ENCODE measurements at places on chromosomes 1 and 21. TPM values are rescaled to one million over a fixed set of nuclear protein-coding genes. Genes with fewer than 3 reads are reported as not detected.

The KANK4 gene
- under 0.01 TPM for total RNA-seq

The FLG2 gene
- not detected for total RNA-seq

The SLC35F3 gene
- not detected for total RNA-seq

The C1orf210 gene
- not detected for total RNA-seq

The ANKRD35 gene
- 1.4 TPM for total RNA-seq

The NHLH1 gene
- under 0.01 TPM for total RNA-seq

The SELENBP1 gene
- 28.3 TPM for total RNA-seq

The ZNF496 gene
- total RNA-seq: 29.3 TPM

The TEDDM1 gene
- not detected for total RNA-seq

The CFAP141 gene
- total RNA-seq: not detected

The HCRTR1 gene
- total RNA-seq: not detected

The FMO5 gene
- total RNA-seq: 2.7 TPM

The HMCN1 gene
- 178 TPM for total RNA-seq

The C1orf141 gene
- total RNA-seq: not detected

The DNASE2B gene
- not detected for total RNA-seq

The LDLRAD1 gene
- not detected for total RNA-seq

The CYP4X1 gene
- total RNA-seq: 0.59 TPM

The TAF13 gene
- total RNA-seq: 84.7 TPM

The MTHFR gene
- 34.5 TPM for total RNA-seq

The SYNC gene
- 129 TPM for total RNA-seq

The KRTAP20-4 gene
- not detected for total RNA-seq

The ADSS2 gene
- total RNA-seq: 52.8 TPM

The PGLYRP3 gene
- not detected for total RNA-seq

The S100A12 gene
- total RNA-seq: not detected

The THRAP3 gene
- 137 TPM for total RNA-seq

The PLD5 gene
- total RNA-seq: not detected

The FAAH gene
- 2.4 TPM for total RNA-seq

The CLCN6 gene
- 22.4 TPM for total RNA-seq

The CRYBG2 gene
- not detected for total RNA-seq

The DENND2C gene
- total RNA-seq: 8.8 TPM

The FCGR3A gene
- total RNA-seq: under 0.01 TPM

The CADM3 gene
- not detected for total RNA-seq

The GFI1 gene
- under 0.01 TPM for total RNA-seq

The PGBD5 gene
- 0.29 TPM for total RNA-seq

The RGS13 gene
- not detected for total RNA-seq

The PRAMEF5 gene
- total RNA-seq: not detected

The AMY2B gene
- total RNA-seq: 6.2 TPM

The IL22RA1 gene
- total RNA-seq: under 0.01 TPM

The RAB42 gene
- 5.0 TPM for total RNA-seq

The S100A7 gene
- total RNA-seq: not detected

The SH2D1B gene
- total RNA-seq: not detected

The LCE1B gene
- not detected for total RNA-seq

Measured in osteoblast (primary cell).